ENCODE measurements at places on chromosomes 1 and 21.
A peak's percentile ranks its signal among the peaks of the same experiment; 100 is the strongest.

GRCh38 chr1:151939779-151940178, 30.5 kb upstream of the THEM4 start:
- DNase-seq = no peak

GRCh38 chr1:184189361-184189760, 137.8 kb downstream of the TSEN15 start:
- no peak for DNase-seq

DNA sequence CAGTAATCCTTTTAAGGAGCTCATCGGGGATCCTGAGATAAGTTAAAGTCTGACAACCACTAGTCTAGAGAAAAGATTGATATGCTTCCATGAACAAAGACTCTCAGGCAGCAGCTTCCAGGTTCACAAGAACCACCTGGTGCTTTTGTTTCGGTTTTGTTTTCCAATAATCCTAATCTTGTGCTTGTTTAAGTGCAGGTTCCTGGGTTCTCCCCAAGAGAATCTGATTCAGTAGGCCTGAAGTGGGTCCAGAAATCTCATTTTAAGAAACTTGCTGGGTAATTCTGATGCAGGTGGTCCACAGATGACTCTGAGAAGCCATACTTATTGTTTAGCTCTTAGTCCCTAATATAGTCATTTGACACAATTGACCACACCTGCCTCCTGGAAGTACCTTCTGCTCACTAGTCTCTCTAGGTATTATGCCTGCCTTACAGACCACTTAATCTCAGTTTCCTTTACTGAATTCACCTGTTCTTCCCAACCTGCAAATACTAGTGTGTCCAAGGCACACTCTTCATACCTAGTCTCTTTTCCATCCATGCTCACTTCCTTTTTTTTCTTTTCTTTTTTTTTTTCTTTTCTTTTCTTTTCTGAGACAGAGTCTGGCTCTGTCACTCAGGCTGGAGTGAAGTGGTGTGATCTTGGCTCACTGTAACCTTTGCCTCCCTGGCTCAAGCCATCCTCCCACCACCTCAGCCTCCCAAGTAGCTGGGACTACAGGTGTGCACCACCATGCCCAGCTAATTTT, 20.5 kb upstream of the FRRS1 start:
- no peak for DNase-seq

DNA sequence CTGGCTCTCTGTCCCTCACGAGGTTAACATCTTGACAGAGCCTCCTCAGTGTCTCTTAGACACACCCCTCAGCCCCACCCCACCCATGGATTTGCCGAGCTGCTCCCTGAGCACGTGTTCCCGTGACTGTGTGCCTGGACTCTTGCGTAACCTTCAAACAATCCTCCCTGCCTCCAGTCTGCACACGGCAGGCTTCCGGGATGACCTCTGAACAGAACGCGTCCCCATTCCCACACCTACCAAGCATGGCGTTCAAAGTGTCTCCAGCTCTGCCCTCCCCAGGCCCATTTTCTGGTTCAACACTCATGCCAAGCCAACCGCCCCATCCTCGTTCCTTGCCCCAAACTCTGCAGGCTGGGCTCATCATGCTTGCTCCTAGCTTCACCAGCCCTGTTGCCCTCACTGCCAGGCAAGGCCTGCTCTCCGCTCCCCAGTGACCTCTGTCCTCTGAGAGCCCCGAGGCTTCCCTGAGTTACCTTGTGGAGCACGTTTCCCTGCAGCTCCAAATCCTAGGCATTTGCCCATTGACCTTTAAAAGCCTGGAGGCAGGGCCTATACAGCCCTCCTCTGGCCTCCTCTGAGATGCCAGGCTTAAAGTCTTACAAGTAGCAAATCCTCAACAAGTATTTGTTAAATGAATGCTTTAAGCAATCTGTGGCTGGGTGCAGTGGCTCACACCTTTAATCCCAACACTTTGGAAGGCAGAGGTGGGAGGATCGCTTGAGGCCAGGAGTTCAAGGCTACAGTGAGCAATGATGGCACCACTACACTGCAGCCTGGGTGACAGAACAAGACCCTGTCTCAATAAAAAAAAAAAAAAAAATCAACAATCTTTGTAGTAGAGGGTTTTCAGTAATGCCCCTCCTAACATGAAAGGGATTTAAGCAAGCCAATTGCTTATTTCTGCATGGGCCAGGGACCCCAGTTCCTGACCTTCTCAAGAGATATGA, 5.0 kb downstream of the AGT start:
- no peak for DNase-seq

GRCh38 chr1:40795811-40796586, 12.4 kb downstream of the KCNQ4 start:
- DNase-seq = no peak

DNA sequence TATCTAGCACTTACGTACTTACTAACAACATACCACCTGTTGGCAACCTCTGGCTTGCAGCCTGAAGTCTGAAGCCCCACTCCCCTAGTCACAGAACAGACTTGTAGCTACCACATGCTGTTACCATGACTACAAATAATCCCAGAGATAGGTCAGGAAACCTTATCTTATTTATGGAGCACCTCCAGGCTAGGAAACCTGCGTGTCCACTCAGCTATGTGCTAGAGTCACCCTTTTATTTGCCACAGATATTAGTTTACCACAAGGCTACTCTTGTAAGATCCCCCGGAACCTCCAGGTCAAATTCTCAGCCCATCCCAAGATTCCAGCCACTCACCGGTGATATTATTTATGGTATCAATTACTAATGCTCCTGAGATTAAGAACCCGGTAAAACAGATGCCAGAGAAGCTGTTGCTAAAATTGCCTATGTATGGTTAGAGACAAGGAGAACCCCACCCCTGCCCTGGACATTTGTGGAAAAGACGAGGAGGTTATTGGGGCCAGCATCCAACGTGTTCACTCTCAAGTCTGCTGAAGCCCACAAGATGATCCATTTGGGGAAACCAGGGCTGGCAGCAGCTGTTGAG, 116.5 kb downstream of the TBX15 start:
- no peak for DNase-seq

DNA sequence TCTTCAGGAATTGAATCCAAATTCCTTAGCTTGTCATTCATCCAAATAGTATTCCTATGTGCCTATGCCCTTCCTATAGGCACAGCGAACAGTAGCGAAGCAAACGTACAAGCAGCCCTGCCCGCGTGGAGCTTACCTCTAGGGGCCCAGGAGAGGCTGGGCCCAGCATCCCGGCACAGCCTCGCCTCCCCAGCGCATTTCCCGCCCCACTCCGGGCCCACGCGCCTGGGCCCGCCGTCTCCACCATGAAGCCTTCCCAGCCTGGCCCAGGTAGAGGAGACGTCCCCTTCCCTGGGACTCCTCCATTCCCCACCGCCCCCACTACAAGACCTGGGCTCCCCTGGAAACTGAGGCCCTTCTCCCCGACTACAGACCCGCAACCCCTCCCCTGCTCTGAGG, 245 bp upstream of the TMEM269 start:
- no peak for DNase-seq

- no peak for DNase-seq
Measured at GRCh38 chr1:106727171-106727570, 329.3 kb upstream of the PRMT6 start.

DNA sequence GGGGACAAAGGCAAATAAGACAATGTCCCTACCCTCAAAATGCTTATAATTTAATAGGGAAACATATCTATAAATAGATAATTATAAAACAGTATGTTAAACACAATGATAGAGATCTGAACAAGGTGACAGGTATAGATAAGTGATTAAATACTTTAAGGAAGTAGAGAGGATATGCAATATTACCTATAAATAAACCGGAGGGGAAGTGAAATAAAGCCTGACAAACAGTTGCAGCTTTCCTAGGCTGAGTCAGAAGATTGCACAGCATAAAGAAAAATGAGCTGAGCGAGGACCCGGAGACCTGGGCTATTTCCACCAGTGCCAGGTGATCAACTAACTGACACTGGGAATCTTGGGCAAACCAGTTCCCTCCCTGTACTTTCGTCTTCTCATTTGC, 11.5 kb upstream of the PSRC1 start:
- DNase-seq = no peak

- DNase-seq = no peak
Measured at GRCh38 chr1:245979589-245979988, 527.5 kb downstream of the SMYD3 start.

DNA sequence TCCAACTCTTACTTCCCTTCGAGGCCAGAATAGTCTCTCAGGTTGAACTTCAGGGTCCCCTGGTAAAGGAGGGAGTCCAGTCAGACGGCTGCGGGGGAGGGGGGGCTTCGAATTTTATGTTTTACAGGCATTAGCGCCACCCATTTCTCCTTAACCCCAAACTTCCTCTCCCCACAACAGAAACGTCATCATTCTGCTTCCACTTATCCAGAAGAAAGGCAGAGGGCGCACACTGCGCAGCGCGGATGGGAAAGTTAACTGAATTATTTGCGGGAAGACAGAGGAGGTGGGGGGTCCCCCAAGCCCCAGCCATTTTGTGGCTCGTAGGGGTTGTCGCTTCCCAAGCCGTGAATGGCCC, 529 bp upstream of the PRMT2 start:
- peak; percentile 49 for DNase-seq

- DNase-seq = no peak
Measured at GRCh38 chr1:151720554-151720953, 768 bp upstream of the RIIAD1 start.

- DNase-seq = no peak
Measured at GRCh38 chr1:167491586-167492461, 26.5 kb downstream of the CD247 start.

- no peak for DNase-seq
Measured at GRCh38 chr1:58870298-58870676, 86.4 kb upstream of the JUN start.

- DNase-seq = no peak
Measured at GRCh38 chr1:46372431-46372830, 21.7 kb upstream of the FAAH start.

DNA sequence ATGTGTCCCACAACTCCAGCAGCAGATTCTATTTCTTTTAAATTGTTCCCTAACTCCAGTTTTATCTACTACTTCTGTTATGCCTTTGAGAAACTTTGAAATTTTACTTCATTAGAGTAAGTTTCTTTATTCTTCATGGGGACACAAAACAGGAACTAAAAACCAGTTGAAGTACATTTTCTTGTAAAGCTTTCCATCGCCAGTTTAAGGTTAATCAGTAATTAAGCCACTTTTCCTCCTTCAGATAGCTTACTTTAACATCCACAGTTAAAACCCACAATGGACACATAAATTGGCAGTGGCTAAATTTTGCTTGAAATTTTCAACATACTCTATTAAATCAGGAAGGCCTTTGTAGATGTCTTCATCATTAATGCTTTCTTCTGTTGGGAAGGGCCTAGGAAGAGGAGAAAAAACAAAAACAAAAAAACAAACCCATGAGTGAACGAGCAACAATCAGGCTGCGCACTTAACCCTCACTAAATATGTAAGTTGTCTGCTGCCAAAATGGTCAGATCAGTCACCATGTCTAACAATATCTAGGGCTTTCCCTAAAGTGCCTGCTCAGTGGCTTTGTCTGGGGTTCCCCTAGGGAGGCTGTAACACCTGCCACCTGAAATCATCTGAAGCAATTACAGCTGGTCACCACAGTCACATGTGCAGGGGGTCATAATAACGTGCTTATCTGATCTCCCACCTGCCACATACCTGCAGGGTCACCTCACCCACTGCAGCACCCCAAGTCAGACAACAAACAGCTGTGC, 187.9 kb downstream of the VAV3 start:
- DNase-seq = no peak

- no peak for DNase-seq
Measured at GRCh38 chr21:14870853-14871149, 194.0 kb downstream of the NRIP1 start.

- DNase-seq = no peak
Measured at GRCh38 chr1:192402571-192402970, 85.8 kb downstream of the RGS21 start.

DNA sequence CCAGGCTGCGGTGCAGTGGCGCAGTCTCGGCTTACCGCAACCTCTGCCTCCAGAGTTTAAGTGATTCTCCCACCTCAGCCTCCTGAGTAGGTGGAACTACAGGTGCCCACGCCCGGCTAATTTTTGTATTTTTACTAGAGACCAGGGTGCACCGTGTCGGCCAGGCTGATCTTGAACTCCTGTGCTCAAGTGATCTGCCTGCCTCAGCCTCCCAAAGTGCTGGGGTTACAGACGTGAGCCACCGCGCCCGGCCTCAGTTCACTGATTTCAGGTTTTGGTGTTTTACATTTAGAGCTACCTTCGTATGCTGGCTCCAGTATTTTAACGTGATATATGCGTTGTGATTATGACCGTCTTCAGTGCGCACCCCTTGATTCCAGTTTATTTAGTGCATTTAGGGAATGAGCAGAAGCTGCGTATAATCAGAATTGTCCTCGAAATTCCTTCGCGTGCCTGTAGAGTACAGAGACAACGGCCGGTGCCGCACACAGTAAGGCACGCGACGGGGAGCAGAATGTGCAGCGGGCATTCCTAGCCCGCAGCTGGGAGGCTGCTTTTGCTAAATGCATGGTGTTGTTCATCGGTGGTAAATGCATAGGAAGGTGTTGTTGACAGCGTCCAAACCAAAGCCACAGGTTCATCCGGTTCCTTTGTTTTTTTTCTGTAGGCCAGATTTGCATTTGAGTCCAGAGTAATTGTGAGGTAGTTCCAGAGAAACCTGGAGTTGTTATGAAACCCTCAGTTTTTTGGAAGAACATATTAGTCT, 48.9 kb upstream of the DIP2A start:
- no peak for DNase-seq

DNA sequence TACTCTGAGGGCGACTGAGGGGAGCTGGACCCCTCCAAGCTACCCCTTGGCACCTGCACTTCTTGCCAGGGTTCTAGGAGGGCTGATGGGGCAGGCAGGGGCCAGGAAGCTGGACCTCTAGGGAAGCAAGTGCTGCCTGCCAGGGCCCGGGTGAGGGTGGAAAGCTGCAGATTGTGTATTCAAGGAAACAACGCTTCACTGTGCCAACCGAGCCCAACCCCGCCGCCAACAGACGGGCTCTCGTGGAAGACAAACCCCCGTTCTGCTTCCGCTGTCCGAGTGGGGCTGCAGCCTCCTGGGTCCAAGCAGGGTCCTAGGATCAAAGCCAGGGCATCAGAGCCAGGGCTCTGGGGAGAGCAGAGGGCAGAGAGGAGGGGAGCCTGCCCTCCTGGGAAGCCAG, 3.2 kb downstream of the EFHD2 start:
- no peak for DNase-seq

GRCh38 chr1:2594641-2595131, 8.1 kb downstream of the PRXL2B start:
- no peak for DNase-seq

DNA sequence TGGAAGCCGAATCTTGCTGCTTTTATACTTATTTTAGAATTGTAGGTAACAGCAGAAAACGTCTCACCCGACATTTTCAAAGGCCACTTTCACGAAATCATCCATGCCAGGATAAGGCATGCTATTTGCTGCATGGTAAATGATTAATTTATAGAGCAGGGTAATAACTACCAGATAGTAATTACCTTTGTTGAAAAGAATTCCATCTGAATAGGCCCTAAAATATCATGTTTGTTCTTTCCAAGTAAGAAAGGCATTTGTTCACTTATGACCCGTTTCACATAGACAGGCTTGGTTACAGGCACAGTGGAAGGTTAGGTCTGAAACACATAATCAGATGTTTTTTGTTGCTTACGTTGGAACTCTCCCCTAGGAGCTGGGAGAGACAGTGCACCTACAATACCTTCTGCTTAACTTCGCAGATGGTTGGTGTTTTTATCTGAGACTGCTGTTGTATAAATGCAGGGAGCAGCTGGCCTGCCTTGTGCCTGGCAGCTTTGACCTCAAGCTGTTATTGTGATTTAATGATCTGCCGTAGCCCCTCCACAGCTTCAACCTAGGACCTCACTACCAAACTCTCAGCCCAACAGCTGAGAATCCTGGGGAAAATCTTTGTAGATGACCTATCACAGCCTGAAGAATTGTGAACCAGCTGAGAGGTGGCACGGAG, 1.6 kb downstream of the SLC44A3 start:
- DNase-seq = no peak

Data from SIG-M5 (cell line).